NCI-H187 (cell line): ENCODE measurements at places on chromosomes 1 and 21.

GRCh38 chr1:65279070-65279779 is 30.1 kb upstream of the DNAJC6 start:
- DNase-seq, result no peak

GRCh38 chr21:35095859-35096291 is 46.8 kb upstream of the RUNX1 start:
- no peak for DNase-seq

GRCh38 chr1:1616045-1616790 is 918 bp downstream of the MIB2 start:
- no peak for DNase-seq

DNA sequence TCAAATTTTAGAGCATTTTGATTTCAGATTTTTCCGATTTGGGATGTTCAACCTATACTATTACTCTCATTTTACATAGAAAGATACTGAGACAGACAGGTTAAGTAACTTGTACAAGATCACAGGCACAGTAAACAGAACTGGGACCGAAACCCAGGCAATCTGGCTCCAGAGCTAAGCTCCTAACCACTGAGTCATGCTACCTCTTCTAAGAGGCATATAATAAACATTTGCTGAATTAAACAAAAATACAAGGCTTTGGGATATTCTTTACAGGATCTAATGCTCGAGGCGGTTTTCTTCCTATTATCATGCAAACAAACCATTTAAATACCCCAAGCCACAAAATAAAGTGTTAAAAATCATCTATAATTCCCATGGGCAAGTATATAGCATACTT is 50.3 kb downstream of the MCOLN2 start:
- DNase-seq, result no peak

- no peak for DNase-seq
These were observed at the start of gene KRTAP12-3 for GRCh38 chr21:44657635-44658540. Gene KRTAP12-3 (plus strand): TSS chr21:44657932. CDS start chr21:44657980, 48 bp downstream.

GRCh38 chr1:47624531-47624930 is 186.7 kb downstream of the FOXD2 start:
- DNase-seq, result no peak
